Stomach (tissue), 19 donors: ENCODE measurements at places on chromosomes 4 and X. TPM values are rescaled to one million over a fixed set of nuclear protein-coding genes. Genes with fewer than 3 reads are reported as not detected.

Gene BEND2
- not detected for total RNA-seq

Gene UGT8
- total RNA-seq = 11.2 TPM

Gene MAGEB6
- total RNA-seq = not detected

Gene CEP135
- 3.6 TPM for total RNA-seq

Gene CXCL1
- 2.3 TPM for total RNA-seq

Gene ARR3
- total RNA-seq = not detected

Gene SMIM10
- total RNA-seq = 0.58 TPM

Gene TMEM31
- total RNA-seq = not detected

- peaks cover 4% of the 10 kb centered on the region for H3K27me3 ChIP-seq
- DNase-seq = no peak
- H3K36me3 ChIP-seq = no peaks in the 10 kb centered on the region
- no peak overlapping the region for H3K27ac ChIP-seq
- H3K4me1 ChIP-seq = no peaks in the 10 kb centered on the region
- H3K4me3 ChIP-seq = no peak overlapping the region
Measured at GRCh38 chrX:129790146-129790545, 10.4 kb downstream of the SASH3 start.

DNA sequence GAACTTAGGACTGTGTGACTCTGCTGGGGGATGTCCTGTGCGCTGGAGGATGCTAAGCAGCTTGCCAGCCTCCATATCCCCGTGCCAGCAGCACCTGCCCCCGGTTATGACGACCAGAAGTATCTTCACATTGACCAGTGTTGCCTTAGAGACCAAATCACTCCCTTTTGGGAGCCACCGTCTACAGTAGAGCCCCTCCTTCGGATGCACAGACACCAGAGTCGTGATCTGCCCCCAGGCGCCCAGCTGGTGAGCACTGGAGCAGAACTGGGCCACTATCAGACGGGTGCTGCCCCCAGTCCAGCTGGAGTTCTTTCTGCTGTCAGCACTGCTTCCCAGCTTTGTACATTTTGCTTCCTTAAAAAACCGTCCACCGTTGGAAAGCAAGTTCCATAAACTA, 30.0 kb upstream of the TADA2B start:
- H3K36me3 ChIP-seq = peaks cover 100% of the 10 kb centered on the region
- H3K27me3 ChIP-seq = no peaks in the 10 kb centered on the region
- no peaks in the 10 kb centered on the region for H3K4me1 ChIP-seq
- DNase-seq = no peak

DNA sequence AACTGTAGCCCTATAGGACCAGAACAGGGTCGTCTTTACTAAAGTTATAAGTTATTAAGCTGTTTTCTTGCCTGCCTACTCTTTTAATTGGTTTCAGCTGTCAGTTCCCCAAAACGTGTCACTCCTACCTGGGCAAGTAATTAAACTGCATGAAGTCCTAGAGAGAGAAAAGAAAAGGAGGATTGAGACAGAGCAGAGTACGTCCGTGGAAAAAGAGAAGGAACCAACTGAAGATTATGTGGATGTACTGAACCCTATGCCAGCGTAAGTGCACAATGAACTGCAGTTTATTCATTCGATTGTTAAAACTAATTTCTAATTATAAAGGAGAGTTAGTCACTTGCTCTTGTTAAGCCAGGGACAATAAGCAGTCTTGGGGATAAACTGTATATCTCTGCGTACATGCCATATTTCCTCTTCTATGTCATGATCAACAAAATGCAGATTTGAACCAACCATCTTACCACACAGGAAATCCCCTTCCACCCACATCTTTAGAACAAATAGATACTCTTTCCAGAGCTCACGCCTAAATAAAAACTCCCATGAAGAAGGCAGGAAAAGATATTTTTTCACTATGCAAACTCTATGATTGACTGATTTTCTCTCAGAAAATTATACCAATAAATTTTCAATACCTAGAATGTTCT, 22.8 kb downstream of the STAP1 start:
- peak; percentile 29 for DNase-seq
- H3K27me3 ChIP-seq = no peaks in the 10 kb centered on the region
- H3K4me1 ChIP-seq = no peaks in the 10 kb centered on the region

- no peak overlapping the region for H3K27ac ChIP-seq
- peaks cover 64% of the 10 kb centered on the region for H3K27me3 ChIP-seq
- H3K36me3 ChIP-seq = no peaks in the 10 kb centered on the region
- no peak overlapping the region for H3K4me3 ChIP-seq
Measured at GRCh38 chrX:639151-639550, 8.6 kb downstream of the SHOX start.

- H3K27ac ChIP-seq = no peak overlapping the region
- H3K4me3 ChIP-seq = no peak overlapping the region
- DNase-seq = no peak
- H3K36me3 ChIP-seq = no peaks in the 10 kb centered on the region
Measured at GRCh38 chrX:149433051-149433450, 72.1 kb downstream of the IDS start.

DNA sequence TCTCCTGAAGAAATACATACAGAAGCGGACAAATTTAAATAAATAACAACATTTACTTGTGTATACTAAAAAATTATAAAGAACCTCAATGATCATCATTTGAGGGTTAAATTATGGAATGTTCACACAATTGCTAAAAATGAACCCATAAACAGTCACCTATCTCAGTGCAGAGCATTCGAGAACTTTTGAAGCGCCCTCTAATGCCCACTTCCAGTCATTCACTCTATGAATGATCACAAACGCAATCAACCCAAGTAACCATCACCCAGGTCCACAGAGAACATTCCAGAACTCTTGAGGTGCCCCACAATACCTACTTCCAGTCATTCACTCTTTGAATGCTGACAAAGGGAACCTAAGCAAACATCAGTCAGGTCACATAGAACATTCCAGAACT, 103.5 kb upstream of the PLAC1 start:
- H3K27ac ChIP-seq = no peak overlapping the region
- H3K27me3 ChIP-seq = no peaks in the 10 kb centered on the region
- DNase-seq = no peak
- H3K4me3 ChIP-seq = no peak overlapping the region
- H3K4me1 ChIP-seq = no peaks in the 10 kb centered on the region
- no peaks in the 10 kb centered on the region for H3K36me3 ChIP-seq

- H3K27me3 ChIP-seq = no peaks in the 10 kb centered on the region
- no peak for DNase-seq
- no peaks in the 10 kb centered on the region for H3K36me3 ChIP-seq
- no peak overlapping the region for H3K4me3 ChIP-seq
- H3K27ac ChIP-seq = peak overlapping the region; percentile 84
- peaks cover 86% of the 10 kb centered on the region for H3K4me1 ChIP-seq
Measured at GRCh38 chr4:76201276-76201675, 12.3 kb downstream of the SCARB2 start.

- peaks cover 81% of the 10 kb centered on the region for H3K4me1 ChIP-seq
- no peak overlapping the region for H3K4me3 ChIP-seq
- no peaks in the 10 kb centered on the region for H3K36me3 ChIP-seq
- H3K27me3 ChIP-seq = no peaks in the 10 kb centered on the region
- peak overlapping the region; percentile 71 for H3K27ac ChIP-seq
Measured at GRCh38 chr4:158826057-158826456, 57.2 kb downstream of the FNIP2 start.

DNA sequence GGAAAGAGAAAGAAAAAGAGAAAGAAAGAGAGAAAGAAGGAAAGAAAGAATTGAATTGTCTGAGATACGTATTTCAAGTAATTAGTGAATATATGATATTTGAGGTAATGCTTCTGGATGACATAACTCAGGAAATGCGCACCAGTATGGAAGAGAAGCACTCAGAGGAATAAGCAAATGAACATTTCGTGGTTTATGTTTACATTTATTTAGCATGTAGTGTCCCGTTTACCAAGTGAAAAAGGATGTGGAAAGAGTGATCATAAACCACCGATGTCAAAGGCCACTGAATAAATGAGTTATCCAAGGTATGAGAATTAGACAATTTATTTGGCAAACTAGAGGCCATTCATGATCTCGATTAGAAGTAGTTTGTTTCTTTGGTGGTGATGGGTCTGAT, 200.4 kb downstream of the ARAP2 start:
- H3K4me1 ChIP-seq = no peaks in the 10 kb centered on the region
- H3K27me3 ChIP-seq = no peaks in the 10 kb centered on the region
- no peaks in the 10 kb centered on the region for H3K36me3 ChIP-seq
- no peak for DNase-seq
- H3K27ac ChIP-seq = no peak overlapping the region
- H3K4me3 ChIP-seq = no peak overlapping the region

DNA sequence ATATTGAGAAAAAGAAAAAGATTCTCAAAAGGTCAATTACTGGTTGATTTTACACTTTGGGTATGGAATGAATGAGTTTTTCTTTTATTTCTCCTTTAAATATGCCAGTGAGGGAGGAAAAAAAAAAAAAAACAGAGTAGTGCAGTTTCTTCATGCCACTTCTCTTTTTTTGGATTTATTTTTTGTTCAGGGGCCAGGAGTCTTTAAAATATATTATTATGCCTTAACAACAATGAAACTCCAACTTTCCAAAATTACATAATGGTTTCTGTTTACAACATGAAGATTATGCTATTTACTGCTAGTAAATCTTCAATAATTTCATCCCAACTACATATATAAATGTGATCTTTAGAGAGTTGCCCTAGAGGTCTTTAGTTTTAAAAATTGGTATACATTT, 31.9 kb downstream of the DTHD1 start:
- no peaks in the 10 kb centered on the region for H3K27me3 ChIP-seq
- no peaks in the 10 kb centered on the region for H3K4me1 ChIP-seq
- no peaks in the 10 kb centered on the region for H3K36me3 ChIP-seq
- H3K4me3 ChIP-seq = no peak overlapping the region
- DNase-seq = no peak

- no peaks in the 10 kb centered on the region for H3K27me3 ChIP-seq
- no peaks in the 10 kb centered on the region for H3K36me3 ChIP-seq
- no peak for DNase-seq
- H3K27ac ChIP-seq = no peak overlapping the region
- no peak overlapping the region for H3K4me3 ChIP-seq
- no peaks in the 10 kb centered on the region for H3K4me1 ChIP-seq
Measured at GRCh38 chrX:124720532-124720931, 374.2 kb downstream of the SH2D1A start.

DNA sequence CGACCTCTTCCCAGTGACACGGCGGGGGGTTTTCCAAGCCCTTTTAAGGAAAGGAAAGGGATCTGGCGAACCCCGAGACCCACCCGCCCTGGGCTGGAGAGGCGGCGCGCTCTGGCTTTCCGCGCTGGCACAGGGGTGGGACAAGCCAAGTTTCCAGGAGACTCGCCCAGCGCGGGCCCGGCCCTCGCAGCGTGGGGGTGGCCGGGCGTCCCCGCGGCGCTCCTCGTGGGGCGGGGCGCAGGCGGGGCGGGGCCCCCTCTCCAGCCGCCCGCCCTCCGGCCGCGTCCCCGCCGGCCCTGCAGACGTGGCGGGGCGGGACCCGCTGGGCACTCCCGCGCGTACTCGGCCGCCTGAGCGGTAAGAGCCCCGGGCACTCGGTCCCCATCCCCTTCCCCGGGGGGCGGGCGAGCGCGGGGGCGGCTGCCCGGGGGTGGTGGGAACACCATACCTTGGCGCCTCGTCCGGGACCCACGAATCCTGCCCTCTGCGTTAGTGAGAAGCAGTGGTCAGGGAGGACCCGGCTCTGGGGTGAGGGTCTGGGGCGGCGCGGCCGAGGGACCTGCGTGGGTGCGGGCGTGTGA, at the start of gene FAM114A1:
Gene FAM114A1, plus strand, starts transcription at position 329 of the 581 bp plus-strand sequence. CDS start 10,273 bp downstream, outside the sequence.
- H3K36me3 ChIP-seq = no peaks in the 10 kb centered on the region
- H3K27me3 ChIP-seq = no peaks in the 10 kb centered on the region
- peak; percentile 87 for DNase-seq

DNA sequence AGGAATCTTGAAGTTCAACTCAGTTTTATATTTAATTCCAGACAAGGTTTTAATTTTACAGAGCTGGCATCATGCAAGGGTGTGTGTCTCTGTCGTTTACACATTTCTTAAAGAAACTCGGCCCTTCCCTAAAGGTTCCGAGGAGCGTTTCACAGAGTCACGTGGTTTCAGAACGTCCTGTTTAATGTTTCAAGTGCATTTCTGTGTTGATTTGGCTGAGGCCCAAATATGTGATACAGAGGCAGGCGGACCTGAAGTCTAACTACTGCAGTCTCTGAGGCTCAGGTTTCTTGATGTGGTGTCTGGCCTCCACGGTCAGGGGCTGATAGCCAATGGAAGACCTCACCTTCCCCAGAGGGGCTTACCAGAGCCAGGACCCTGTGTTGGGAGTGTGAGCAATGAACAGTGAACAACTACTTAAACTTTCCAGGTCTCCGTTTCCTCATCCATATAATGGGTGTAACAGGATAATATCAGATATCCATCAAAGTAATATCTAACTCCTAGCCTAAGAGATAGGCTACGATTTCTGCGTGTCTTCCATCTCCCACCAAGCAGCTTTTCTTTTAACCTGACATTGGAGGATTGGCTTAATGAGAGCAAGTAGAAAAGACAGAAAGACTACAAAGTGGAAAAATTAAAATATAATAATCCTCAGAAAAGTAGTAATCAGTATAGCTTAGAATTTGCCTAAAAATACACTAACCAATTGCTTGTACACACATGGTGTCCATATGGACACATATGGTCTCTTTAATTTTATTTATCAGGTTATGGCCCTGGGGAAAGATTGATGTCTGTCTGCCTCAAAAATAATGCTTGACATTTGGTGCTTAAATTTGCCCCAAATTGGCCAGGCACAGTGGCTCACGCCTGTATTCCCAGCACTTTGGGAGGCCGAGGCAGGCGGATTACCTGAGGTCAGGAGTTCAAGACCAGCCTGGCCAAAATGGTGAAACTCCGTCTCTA, 50.0 kb upstream of the TRIM2 start:
- H3K36me3 ChIP-seq = no peaks in the 10 kb centered on the region
- H3K27me3 ChIP-seq = peaks cover 28% of the 10 kb centered on the region
- DNase-seq = peak; percentile 90
- peak overlapping the region; percentile 51 for H3K4me3 ChIP-seq

DNA sequence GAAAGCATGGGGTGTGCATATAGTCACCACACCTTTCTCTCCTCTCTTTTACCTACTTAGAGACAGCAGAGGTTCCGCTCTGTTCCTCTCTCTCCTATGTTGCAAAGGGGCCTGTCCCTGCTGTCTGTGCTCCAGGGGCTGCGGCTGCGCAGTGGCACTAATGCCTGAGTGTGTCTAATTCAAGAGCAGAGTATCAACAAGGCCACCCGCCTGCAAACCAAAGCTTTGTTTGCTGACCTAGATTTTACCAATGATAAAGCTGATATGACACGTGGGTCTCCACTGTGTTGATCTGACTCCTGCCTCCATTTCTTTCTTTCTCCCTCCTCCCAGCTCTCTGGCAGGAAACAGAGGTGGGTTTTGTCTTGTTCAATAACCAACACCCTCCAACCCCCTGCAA, 74.9 kb downstream of the NSG1 start:
- DNase-seq = peak; percentile 43
- no peak overlapping the region for H3K4me3 ChIP-seq
- H3K27me3 ChIP-seq = no peaks in the 10 kb centered on the region
- no peaks in the 10 kb centered on the region for H3K4me1 ChIP-seq
- H3K27ac ChIP-seq = no peak overlapping the region

- no peak overlapping the region for H3K4me3 ChIP-seq
- DNase-seq = no peak
- H3K27ac ChIP-seq = no peak overlapping the region
- no peaks in the 10 kb centered on the region for H3K4me1 ChIP-seq
- no peaks in the 10 kb centered on the region for H3K27me3 ChIP-seq
Measured at GRCh38 chr4:118923891-118924290, 35.2 kb downstream of the SYNPO2 start.

GRCh38 chr4:182862141-182862875, 54.9 kb downstream of the DCTD start:
- no peak for DNase-seq
- H3K27ac ChIP-seq = peak overlapping the region; percentile 79
- H3K4me1 ChIP-seq = peaks cover 3% of the 10 kb centered on the region
- no peaks in the 10 kb centered on the region for H3K27me3 ChIP-seq
- no peaks in the 10 kb centered on the region for H3K36me3 ChIP-seq
